ENCODE measurements at places on chromosomes 5 and 9.

DNA sequence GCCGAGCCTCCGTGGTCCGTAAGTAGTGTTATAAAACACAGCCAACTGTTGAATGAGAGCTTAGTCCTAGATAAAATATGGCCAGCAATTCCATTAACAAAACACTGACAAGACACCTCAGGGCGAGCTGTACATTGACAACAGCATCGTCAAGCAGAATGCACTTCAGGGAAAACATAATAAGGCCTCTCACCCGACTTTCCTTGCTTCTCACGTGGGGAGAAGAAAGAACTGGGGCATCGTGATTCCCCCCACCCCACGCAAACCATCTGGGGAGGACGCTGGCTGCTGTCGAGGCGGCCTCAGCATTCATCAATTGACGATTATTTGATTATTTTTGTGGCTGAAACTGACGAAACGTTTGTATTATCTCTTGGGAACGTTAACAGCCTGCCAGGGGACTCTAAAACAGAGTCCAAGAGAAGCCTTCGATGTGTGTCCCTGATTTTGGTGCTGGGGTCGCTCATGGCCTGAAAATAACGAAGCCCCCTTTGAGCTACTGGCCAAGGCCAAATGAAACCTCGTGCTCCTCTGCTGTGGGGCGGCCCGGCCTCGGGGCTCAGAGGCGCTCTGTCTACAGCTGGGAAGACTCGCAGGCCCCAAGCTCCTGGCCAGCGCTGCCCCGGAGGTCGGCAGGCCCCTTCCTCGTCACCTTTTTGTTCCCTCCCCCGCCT, 464 bp downstream of the GDF9 start:
- DNase-seq, result no peak

GRCh38 chr5:135448791-135449507, 1.8 kb upstream of the DCANP1 start:
- DNase-seq, result no peak

DNA sequence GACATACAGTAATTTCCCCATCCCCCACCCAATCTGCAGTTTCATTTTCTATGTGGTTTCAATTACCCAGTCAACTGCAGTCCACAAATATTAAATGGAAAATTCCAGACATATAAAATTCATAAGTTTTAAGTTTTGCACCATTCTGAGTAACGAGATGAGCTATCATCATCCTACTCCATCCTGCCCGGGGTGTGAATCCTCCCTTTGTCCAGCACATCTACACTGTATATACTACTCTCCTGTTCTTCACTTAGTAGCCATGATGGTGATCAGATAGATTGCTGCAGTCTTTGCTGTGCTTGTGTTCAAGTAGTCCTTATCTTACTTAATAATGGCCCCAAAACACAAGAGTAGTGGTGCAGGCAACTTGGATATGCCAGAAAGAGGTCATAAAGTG, 11.3 kb downstream of the OXCT1 start:
- no peak for DNase-seq

DNA sequence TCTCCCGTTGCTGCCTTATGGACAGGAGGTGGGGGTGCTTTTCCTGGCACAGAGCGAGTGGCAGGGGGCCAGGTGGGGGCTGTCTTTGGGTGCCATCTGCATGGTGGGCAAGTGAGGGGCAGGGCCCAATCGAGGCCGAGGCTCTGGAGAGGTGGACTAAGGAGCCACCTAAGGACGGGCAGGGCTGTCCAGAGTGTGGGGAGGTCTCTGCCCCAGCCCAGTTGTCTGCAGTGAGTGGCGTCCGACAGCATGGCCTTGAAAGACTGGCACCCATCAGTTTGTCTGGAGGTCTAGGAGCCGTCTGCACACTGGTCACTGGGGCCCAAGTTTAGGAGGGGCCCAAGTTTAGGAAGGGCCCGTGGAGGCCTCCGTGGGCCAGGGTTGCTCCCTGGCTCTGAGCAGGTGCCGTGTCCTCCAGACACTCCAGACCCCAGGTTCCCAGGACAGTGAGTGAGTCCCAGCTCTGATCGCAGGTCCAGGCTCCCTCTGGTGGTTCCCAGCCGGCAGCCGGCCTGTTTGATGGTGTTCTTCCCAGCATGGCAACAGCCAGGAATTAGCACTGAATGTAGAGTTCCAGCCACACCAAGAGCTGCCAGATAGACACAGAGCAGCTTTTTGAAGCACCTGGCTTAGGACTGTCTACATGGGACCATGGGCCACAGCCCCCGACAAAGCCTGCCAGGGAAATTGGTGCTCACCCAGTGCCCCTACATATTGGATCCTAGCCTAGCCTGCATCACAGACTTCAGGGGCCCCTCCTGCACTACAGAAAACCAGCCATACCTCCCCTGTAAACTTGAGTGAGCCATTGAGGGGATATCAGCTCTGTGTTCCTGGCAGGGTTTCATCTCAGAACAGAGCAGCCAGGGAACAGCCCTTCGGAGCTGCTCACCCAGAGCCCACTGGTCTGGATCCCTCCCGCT, 120.9 kb downstream of the WNK2 start:
- DNase-seq, result no peak

- DNase-seq, result peak; percentile 85
Measured at GRCh38 chr9:70419556-70420440, 5.3 kb upstream of the KLF9 start.

GRCh38 chr5:139982157-139982974, 60.7 kb downstream of the NRG2 start:
- no peak for DNase-seq

DNA sequence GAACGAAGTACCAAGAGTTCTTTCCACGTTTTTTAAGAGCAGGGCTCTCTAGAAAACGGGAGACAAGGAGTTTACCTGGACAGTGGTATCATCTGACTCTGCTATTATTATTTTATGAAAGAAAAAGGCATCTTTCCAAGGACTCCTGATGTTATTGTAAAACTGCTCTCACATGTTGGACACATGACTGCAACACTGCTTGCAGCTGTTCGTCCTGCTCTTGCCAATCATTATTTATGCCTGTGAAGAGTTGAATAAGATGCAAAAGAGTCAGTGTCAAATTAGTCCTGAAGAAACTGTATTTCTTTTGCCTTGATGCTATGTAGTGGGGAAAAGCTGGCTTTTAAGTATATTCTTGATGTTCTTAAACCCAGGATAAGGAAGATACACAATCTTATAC, 284.5 kb upstream of the PTGER4 start:
- DNase-seq, result no peak

DNA sequence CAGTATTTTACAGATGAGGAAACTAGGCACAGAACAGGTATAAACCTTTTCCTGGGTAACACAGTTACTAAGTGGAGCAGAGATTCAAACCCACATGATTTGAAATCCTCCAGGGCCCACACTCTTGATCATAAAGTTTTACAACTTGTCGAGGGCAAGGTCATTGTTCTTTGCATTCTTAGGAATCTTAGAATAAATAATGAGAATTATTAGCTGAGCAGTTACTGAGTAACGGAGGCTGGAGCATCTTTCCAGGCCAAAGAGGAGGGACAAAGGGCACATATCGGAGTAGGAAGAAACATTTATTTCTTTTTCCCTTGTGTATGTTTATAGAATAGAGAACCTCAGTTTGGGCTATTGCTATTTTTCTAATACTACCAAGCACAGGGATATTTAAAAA, 27.1 kb upstream of the F2R start:
- DNase-seq, result no peak

DNA sequence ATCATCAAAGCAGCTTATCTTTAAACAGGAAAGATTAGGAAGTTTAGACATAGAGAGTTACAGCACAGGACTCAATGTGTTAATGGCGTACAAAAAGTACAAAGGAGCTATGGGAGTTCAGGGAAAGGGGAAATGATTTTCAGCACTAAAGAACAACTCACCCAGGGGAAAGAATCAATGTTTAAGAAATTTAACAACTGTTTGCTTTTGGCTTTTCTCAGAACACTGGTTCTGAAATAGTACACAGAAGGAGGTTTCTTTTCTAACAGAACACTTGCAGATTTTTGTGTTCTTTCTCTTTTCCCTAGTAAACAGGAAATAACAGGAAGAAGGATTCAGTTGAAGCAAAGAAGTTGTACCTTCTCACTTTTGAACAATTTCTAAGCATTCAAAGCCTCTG, 71.3 kb upstream of the GHR start:
- DNase-seq, result no peak

- DNase-seq, result no peak
Measured at GRCh38 chr5:125142458-125142857, 396.0 kb upstream of the ZNF608 start.
